ENCODE measurements at places on chromosomes 7 and 10.

DNA sequence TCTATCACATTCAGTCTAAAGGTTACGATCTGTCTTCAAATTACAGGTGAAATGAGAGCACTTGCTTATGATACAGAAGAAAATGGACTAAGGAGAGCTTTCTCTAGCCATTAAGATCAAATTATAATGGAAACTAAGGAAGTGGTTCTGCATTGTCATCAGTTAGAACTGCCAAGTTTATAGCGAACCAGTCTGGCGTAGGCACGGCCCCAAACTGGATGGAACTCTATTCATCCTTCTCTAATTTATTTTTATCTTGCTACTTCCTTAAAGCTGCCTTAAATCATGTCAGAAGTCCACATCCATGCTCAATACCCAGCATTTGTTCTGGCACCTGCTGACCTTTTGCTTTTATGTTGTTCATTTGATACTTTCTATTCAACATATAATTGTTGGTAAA lies 63.7 kb upstream of the APBB1IP start:
- DNase-seq, result no peak

- DNase-seq, result no peak
Measured at GRCh38 chr10:132808383-132809231, 22.7 kb upstream of the NKX6-2 start.

DNA sequence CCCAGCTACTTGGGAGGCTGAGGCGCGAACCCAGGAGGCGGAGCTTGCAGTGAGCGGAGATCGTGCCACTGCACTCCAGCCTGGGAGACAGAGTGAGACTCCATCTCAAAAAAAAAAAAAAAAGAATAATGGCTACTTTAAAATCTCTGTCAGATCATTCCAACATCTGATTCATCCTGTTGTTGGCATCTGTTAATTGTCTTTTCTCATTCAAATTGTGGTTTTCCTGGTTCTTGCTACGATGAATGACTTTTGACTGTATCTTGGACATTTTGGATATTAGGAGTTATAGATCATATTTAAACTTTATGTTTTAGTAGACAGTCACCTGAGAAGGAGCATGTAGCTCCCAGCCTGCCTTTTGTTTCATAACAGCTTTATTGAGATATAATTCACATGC lies 8.5 kb downstream of the TPST1 start:
- no peak for DNase-seq

DNA sequence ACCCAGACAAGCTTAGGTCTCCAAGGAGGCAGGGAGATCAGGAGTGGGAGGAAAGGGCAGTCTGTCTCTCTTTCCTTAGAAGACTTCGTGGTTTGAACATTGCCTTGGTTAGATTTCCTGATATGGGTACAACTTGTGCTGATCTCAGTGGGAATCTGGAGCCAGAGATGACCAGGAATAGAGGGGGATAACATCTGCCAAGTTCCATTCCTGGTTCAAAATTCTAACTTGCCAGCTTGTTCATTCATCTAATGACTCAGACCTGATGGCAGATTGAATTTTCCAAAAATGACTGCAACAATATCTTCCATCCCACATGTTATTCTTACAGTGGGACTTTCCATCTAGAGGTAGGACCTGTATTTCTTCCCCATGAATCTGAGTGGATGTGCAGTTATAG lies 394.3 kb upstream of the PODXL start:
- no peak for DNase-seq

DNA sequence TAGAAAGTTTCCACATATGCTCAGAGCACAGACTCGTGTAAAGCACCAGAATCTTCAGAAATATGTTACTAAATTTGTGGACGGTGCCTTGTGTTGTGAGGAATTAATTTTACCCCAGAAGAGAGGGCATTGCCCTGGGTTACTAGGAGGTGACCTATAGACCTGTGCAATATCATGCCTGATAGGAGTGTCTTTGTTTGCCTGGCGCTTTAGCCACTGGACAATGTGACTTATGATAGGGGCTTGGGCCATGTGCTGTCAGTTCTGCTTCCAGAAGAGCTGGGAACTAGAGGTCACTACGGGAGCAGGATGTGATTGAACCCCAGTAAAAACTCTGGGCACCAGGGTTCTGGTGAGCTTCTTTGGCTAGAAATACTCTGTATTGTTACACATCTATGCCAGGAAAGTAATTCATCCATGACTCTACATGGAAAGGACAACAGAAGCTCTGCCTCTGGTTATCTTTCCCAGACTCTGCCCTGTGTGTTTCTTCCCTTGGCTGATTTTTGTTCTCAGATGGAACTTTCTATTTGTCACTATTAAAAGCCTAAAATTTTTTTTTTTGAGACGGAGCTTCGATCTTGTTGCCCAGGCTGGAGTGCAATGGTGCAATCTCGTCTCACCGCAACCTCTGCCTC lies 75.5 kb downstream of the SIRT1 start:
- DNase-seq, result no peak

GRCh38 chr10:18469125-18469524 lies 182.3 kb downstream of the NSUN6 start:
- DNase-seq, result no peak

Measured in C1 segment of cervical spinal cord (tissue), 14 donors.